ENCODE measurements at places on chromosomes 5 and 9.
A peak's percentile ranks its signal among the peaks of the same experiment; 100 is the strongest.

DNA sequence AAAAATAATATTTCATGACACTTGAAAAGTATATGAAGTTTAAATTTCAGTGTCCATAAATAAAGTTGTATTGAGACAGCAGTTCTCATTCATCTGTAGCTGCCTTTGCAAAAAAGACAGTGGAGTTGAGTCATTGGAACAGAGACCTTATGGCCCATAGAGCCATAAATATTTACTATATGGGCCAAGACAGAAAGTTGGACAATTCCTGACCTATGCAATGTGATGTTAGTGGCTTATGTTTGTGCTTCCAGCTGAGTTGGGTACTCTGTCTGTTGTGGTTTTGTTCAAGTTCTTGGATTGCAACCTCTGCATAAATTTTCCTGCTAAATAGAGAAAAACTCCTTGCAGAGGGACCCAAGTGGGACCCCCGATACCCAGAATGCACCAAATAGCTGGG, 69.8 kb downstream of the KCNIP1 start:
- no peaks in the 10 kb centered on the region for H3K27me3 ChIP-seq
- H3K4me3 ChIP-seq = no peak overlapping the region
- H3K27ac ChIP-seq = no peak overlapping the region
- H3K36me3 ChIP-seq = no peaks in the 10 kb centered on the region

GRCh38 chr5:94180761-94181160, 437.6 kb downstream of the KIAA0825 start:
- H3K36me3 ChIP-seq = no peaks in the 10 kb centered on the region
- no peaks in the 10 kb centered on the region for H3K27me3 ChIP-seq
- DNase-seq = no peak
- H3K4me3 ChIP-seq = no peak overlapping the region
- H3K27ac ChIP-seq = no peak overlapping the region

- H3K4me3 ChIP-seq = peak within 1 kb of the TSS; percentile 97
- H3K27me3 ChIP-seq = peaks cover 3% of the 10 kb centered on the region
- peak; percentile 82 for DNase-seq
- H3K4me1 ChIP-seq = peaks cover 13% of the 10 kb centered on the region
Observed at GRCh38 chr5:177446200-177447065, at the start of gene PRR7. TSS of gene PRR7 (plus strand) at chr5:177446814. CDS start at chr5:177455068, 8,254 bp downstream.

- DNase-seq = no peak
- no peak overlapping the region for H3K4me3 ChIP-seq
- no peaks in the 10 kb centered on the region for H3K4me1 ChIP-seq
- H3K36me3 ChIP-seq = no peaks in the 10 kb centered on the region
Observed at GRCh38 chr9:20630241-20630943, 8.1 kb upstream of the MLLT3 start.

DNA sequence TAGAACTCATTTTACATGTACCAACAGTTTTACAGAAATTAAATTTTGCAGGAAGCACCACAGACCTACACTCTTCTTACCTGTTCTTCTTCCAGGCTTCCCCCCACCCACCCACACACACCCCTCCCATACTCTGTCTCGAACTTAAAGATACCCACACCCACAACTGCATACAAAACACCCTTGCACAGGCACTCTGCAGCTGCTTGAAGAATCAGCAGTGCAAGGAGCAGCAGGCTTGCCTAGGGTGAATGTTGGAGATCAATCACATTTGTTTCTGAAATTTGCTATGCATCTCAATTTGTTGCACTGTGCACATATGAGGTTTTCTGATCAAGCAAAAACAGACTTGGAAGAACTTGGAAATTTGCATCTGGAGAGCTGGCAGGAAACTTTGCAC, 77.5 kb upstream of the TGFBR1 start:
- no peaks in the 10 kb centered on the region for H3K27me3 ChIP-seq
- H3K27ac ChIP-seq = no peak overlapping the region
- no peaks in the 10 kb centered on the region for H3K4me1 ChIP-seq
- DNase-seq = no peak

GRCh38 chr5:27083449-27084415, 45.3 kb upstream of the CDH9 start:
- H3K4me3 ChIP-seq = no peak overlapping the region
- H3K4me1 ChIP-seq = no peaks in the 10 kb centered on the region
- DNase-seq = no peak
- no peaks in the 10 kb centered on the region for H3K36me3 ChIP-seq

- no peaks in the 10 kb centered on the region for H3K4me1 ChIP-seq
- no peaks in the 10 kb centered on the region for H3K27me3 ChIP-seq
- peak; percentile 10 for DNase-seq
Observed at GRCh38 chr5:45507178-45507577, 189.0 kb downstream of the HCN1 start.

Data from hepatocyte (in vitro differentiated cells).